ENCODE measurements at places on chromosomes 7 and 10.

GRCh38 chr10:16787361-16787791 is 29.8 kb downstream of the RSU1 start:
- DNase-seq, result no peak

DNA sequence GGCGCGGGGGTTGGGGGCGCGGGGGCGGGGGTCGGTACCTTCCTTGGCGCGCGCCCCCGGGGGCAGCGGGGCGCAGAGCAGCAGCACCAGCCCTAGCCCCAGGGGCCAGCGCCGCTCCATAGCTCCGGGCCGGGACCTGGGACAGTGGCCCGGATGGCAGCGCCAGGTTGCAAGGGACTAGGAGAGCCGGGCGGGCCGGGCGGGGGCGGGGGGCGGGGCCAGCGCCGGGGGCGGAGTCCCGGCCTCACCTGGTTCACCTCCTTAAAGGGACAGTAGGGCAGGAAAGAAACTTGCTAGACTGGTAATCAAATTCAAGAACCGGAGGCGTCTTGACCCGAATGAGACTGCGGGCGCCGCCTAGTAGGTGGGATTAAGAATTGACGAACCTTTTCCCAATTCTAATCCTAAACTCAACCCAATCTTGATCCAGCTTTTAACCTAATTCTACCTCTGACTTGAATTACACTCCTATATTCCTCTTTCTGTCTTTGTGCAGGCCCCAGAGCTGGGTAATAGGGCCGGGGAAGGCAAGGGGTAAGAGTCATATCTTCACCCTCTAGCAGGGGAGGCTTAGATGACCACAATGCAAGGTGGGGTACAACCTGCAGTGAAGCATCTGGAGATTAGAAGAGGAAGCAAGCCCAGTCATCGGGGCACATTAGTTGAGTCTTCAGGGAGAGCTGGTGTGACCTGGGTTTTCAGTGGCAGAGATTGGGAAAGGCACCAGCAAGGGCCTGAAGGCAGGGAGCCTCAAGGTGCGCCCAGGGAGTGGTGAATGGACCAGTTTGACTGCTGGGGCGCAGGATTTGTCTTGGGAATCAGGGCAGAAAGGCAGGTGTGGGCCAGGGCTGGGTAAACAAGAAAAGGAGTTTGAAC is at the start of gene EPHA1:
EPHA1 (minus strand) TSS at position 171 of the 876 bp plus-strand sequence; CDS start at position 120, 51 bp downstream.
- DNase-seq, result peak; percentile 66

DNA sequence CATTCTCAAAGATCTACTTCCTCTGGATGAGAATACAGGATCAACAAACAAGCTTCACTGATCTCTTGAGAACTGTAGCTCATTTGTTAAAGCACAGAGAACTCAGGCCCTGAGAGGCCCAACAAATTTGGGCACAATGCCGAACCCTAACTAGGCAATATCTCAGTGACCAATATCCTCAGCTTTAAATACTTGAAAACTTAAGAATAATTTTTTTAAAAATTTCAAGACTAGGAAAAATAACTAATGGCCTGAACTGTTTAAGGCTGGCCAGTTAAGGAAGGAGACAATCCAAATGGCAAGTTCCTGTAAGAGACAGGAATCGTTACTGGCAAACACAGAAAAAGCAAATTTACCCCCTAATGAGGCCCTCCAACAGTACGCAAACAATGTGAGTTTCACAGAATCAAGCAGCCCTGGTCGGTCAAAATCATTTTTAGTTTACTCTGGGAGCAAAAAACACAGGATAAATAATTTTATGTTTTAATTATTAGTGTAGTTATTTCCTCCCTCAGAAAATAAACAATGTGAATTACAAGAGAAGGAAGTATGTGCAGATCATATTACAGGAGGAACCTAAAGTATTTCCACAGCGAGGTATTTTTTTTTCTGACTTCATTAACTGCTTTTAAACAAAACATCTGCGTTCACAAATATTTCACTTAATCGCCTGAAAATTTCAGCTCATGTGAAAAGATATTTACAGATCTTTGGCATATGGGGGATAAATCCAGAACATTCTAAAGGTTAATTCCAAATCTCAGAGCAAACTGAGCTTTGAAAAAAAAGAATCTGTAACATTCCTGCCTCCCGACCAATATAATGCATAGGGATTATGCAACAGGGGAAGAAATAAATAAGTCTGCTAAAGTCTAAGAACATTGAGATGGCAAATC is 39.5 kb downstream of the NT5C2 start:
- no peak for DNase-seq

DNA sequence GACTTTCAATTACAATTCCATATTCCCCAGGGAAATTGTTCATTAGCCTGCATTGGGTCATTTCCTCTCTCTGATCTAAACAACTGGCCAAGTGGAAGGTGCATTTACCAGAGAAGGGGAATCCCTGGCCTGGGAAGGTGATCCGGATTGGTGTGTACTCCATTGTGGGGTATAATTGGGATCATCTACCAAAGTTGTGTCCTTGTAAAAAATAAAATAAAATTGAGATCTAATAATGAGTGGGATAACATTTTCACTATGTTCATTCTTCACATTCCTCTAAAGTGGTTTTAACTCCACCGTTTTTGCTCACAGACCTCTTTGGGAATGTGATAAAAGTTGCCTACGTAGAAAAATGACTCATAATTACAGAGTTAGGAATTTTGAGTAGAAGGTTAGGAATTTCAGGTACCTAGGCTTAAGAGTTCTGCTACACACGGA is 22.8 kb downstream of the ARL5B start:
- DNase-seq, result no peak

DNA sequence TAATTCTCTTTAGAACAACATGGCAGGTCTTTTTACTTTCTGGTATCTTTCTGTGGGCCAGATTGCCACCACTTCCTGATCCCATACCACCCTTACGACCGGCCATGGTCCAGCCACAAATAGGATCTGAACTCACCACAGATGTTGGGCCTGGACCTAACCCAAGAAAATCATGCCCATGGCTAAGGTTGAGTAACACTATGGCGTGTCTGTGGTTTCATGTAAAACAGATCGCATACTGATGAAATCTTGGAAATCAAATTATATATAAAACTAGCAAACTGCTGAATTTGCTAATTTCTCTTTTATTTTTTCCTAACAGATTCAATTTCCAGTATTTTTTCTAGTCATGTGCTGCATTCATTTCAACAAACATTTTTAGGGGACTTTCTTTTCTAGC is 77.2 kb downstream of the CH25H start:
- no peak for DNase-seq

DNA sequence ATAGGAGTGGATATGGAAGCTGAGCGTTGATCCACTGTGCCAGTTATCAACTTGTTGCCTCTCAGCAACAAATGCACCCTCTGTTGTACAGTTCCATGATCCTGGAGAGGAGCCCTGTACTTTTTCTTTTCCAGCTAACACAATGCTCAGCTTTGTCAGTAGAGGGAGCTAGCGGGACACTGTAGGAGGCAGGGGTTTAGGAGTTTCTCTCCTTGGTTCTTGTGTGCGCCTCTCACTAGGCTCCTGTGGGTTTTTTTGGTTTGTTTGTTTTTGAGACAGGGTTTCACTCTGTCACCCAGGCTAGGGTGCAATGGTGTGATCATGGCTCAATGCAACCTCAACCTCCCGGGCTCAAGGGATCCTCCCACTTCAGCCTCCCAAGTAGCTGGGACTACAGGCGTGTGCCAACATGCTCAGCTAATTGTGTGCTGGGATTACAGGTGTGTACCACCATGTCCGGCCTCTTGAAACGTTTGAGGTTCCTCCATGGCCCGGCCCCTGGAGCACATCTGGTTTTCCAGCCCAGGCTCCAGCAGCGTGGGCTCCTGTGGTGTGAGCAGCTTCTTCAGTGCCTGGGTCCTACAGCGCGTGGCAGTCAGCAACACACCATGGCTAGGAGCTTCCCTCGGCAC is 12.0 kb upstream of the MARVELD1 start:
- DNase-seq, result no peak

DNA sequence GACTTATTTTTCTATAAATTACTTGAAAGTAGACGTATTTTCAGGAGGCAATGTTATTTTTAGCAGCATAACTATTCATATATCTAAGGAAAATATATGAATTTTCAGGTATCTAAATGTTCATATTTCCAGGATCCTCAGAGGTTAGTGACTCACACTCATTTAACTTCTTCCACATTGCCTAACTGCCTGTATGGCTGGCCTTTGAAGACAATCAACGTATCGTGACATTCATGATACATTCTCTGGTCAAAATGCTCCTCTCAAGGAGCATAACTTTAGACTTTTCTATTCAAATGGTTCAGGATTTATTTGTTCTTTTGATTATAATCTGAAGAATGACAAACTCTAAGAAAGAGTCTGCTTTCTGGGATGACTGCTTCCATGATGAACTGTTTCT is 89.3 kb downstream of the SEMA3C start:
- no peak for DNase-seq

GRCh38 chr10:75876710-75877109 is 445.3 kb downstream of the LRMDA start:
- no peak for DNase-seq

- no peak for DNase-seq
Observed at GRCh38 chr10:129978980-129979379, 14.9 kb upstream of the EBF3 start.

GRCh38 chr10:3671386-3671955 is 113.5 kb downstream of the KLF6 start:
- no peak for DNase-seq

DNA sequence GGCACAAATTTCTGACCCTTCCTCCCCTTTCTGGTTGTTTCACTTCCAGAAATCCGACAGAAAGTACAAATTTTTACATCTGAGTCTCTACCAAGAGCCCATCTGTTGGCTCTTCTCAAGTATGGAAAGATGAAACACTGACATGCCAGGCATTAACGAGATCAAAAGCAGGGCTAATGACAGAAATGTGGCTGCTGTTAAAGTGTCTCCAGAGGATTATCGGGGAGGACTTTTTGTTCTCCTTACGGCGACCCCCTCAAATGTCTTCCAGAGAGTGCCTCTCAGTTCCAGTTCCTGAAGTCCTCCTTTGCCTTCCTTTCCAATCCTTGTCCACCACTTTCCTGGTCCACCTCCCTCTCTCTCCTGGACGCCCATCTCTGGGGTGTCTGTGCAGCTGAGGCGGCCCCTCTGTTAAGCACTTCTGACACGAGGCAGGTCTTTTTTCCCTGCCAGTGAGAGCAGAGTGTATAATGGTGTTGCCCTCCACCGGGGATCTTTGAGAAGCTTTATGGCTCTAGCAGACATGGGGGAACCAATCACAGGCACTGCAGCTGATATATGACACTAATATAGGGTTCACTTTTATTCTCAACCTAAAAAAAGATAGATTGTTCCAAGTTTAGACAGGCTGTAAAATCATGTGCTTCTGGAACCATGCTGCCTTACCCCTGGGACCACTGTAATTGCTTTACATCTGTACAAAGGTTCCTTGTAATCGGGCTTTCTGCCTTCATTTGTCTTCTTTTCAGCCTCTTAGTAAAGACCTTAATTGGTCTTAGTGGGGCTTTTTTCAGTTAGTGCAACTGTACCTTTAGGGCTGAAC is 757.1 kb downstream of the AUTS2 start:
- DNase-seq, result no peak

GRCh38 chr7:4783762-4784351 is 8.4 kb downstream of the AP5Z1 start:
- DNase-seq, result no peak

- DNase-seq, result no peak
Observed at GRCh38 chr7:130421684-130422083, 19.1 kb downstream of the CEP41 start.

GRCh38 chr10:51074238-51075028 is at the start of gene PRKG1:
Gene PRKG1, plus strand, starts transcription at chr10:51074487.
- DNase-seq, result peak; percentile 38

GRCh38 chr7:24200407-24200966 is 83.5 kb upstream of the NPY start:
- no peak for DNase-seq

GRCh38 chr10:79176052-79176501 is 107.3 kb downstream of the ZMIZ1 start:
- DNase-seq, result no peak

DNA sequence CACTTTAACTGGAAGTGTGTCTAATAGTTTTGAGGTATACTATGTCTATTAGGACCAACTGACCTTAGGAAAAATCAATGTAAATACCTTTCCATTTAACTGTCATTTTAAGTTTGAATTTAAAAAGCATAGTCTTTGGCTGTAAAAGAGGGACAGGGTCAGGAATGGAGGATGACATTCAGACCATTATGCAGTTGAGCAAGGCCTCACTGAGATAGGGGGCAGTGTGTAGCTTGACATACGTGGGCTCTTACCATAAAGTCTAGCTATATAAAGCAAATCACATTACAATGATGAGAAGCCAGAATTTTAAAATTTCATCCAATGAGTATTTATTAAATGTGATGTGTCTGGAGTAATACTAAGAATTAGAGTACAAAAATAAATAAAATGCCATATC is 17.9 kb downstream of the PALS2 start:
- DNase-seq, result no peak

GRCh38 chr7:120554960-120555571 is 282.1 kb downstream of the KCND2 start:
- no peak for DNase-seq

DNA sequence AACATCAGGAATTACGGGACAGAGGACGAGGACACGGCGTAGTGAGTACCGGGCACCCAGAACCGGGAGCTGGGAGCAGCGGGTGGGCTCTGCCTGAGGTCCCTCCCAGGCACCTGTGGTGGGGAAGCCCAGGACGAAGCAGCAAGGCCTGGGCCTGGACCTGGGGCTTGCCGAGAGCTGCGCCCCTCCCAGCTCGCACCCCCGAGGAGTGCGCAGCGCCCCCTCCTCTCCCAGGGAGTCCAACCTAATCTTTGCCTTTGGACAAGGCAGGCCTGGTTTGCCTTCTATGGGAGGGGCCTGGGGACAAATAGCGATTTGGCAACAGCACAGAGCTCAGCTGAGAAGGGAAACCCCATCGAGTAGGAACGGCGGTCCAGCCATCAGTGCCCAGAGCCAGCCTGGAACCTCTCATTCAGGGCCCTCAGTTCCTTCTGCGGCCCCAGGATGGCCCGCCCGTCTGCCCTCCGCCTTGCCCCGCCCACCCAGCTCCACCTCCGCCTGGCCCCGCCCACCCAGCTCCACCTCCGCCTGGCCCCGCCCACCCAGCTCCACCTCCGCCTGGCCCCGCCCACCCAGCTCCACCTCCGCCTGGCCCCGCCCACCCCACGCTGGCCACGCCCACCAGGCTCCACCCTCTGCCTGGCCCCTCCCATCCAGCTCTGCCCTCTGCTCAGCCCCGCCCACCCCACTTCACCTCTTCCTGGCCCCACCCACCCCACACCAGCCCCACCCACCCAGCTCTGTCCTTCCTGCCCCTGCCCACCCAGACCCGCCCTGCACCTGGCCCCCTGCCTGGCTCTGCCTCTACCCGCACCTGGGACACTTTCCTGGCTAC is 32.5 kb upstream of the KNDC1 start:
- DNase-seq, result no peak

DNA sequence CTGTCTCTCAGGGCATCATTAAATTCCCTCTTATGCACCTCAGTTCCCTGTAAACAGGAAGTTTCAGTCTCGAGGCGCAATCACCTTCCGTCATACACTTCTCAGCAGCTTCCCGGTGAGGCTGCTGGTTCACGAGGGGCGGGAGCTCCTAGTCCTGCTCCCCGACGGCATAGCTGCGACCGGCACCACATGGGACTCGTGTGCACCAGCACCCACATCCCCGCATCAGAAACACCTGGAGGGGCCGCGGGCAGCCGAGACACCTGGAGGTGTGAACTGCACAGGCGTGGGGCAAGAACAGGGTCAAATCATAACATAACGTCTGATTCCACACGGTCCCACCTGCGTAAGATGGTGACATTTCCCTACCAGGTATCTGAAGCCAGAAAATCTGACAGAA is 52.7 kb downstream of the DIP2C start:
- DNase-seq, result no peak

- DNase-seq, result no peak
Observed at GRCh38 chr7:92953657-92954056, 117.3 kb upstream of the CDK6 start.

All from liver (tissue), 10 donors.